ENCODE measurements at places on chromosomes 11 and 22.

GRCh38 chr11:71209181-71209580, 43.2 kb downstream of the SHANK2 start:
- no peak for DNase-seq

GRCh38 chr11:119377961-119378667, 3.4 kb downstream of the USP2 start:
- no peak for DNase-seq

DNA sequence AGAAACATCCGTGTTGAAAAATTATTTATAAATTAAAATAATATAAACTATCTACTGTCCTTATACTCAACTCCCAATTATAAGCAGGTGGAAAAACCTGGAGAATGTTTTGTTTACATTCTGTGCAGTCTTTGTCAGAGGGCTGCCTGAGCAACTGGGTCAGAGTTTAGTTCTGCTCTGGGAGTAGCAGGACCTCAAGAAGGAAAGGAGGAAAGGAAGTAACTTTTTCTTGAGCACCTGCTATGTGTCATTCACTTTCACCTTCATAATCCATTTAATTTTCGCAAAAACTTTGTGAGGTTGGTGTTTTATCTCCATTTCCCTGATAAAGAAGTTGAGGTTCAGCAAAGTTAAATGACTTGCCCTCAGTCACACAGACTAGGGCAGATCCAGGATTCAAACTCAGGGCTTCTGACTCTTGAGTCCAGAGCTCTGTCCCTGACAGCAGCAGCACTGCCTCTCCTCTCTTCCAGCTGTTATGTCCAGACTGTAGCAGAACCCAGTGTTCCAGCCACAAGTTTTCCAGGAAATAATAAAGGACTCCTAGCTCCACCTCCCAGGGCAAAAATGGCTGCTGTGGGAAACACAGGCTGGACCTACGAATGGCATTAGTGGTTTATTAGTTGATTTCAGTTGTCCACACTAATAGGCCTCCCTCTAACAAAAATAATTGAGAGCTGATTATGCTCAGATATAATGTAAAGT, 6.4 kb downstream of the CD3E start:
- DNase-seq, result no peak

DNA sequence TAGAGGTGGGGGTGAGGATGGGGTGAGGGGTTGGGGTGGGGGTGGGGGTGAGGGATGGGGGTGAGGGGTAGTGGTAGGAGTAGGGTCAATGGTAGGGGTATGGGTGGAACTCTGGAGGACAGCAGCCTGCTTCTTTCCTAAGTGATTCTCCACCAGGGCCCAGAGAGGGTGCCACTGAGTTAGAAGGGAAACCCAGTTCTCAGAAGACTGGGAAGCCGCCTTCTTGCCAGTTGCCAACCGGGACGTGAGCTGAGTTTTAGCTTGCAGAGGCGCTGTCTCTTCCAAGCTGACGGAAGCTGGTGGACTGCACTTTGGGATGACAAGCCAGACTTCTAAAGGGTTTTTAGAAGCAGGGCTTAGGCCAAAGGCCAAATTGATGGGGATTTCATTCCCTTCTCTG, 104.4 kb downstream of the NAT10 start:
- no peak for DNase-seq

DNA sequence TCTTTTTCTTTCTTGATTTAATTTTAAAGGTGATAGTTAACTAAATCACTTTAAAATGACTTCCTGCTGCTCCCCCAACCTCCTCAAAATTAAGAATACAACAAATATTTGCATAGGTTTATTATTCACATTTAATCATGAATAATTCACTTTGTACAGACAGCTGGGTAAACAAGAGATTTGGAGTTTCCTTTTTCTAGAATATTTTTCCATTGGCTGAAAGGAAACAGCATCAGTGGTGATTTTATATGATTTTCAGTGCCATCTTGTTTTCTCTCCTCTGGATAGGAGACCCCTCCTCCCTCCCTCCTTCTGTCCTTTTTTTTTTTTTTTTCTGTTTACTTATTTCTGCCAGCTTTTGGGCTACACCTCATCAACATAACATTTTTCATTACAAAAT, 60.5 kb downstream of the LIF start:
- no peak for DNase-seq

Data from cardiac muscle cell (in vitro differentiated cells and primary cell).